Panc1 (cell line): ENCODE measurements at places on chromosomes 12 and 14. TPM values are rescaled to one million over a fixed set of nuclear protein-coding genes. Genes with fewer than 3 reads are reported as not detected.
A peak's percentile ranks its signal among the peaks of the same experiment; 100 is the strongest.

GRCh38 chr12:92504594-92504981 lies 198.2 kb upstream of the PLEKHG7 start:
- no peaks in the 10 kb centered on the region for H3K36me3 ChIP-seq
- H3K4me1 ChIP-seq, result no peaks in the 10 kb centered on the region
- H3K27me3 ChIP-seq, result no peaks in the 10 kb centered on the region

GRCh38 chr12:129827866-129828384 lies 75.9 kb downstream of the TMEM132D start:
- H3K27ac ChIP-seq, result no peak overlapping the region
- H3K27me3 ChIP-seq, result no peaks in the 10 kb centered on the region
- H3K4me3 ChIP-seq, result no peak overlapping the region
- H3K36me3 ChIP-seq, result no peaks in the 10 kb centered on the region
- DNase-seq, result no peak
- no peaks in the 10 kb centered on the region for H3K4me1 ChIP-seq

DNA sequence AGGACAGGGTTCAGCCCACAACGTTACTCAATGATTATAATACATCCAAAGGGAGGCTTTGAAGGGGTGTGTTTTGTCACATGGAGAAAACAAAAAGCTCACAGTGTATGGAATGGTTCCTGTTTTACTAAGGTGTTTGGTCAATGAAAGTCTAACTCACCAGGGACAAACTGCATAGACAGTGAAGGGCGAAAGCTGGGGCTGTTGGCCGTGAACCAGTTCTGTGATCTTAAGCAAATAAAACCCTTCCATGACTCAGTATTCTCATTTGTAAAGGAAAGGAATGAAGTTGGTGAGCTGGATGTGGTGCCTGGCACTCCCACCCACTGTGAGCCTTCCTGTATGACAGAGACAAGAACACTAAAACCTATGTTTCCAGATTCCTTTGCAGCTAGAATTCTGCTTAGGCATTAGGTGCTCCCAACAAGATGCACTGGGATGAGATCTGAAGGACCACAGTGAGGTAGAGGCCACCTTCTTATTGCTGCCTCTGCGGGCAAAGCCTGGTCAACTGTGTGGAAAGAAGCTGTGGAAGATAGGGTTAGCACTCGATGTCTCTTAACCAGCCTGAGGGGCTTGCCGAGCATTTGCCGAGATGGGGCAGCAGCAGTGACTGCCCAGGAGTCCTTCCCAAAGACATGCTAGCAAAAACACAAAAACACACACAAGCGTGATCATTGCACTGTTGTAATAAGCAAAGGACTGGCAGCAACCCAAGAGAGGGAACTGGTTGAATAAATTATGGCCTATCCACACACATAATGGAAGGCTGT lies 48.5 kb downstream of the VCPKMT start:
- no peaks in the 10 kb centered on the region for H3K36me3 ChIP-seq
- H3K27ac ChIP-seq, result peak overlapping the region; percentile 12; the same call in 1 of the 2 replicates
- no peak for DNase-seq
- peaks cover 2% of the 10 kb centered on the region; the same call in 1 of the 2 replicates for H3K4me1 ChIP-seq

DNA sequence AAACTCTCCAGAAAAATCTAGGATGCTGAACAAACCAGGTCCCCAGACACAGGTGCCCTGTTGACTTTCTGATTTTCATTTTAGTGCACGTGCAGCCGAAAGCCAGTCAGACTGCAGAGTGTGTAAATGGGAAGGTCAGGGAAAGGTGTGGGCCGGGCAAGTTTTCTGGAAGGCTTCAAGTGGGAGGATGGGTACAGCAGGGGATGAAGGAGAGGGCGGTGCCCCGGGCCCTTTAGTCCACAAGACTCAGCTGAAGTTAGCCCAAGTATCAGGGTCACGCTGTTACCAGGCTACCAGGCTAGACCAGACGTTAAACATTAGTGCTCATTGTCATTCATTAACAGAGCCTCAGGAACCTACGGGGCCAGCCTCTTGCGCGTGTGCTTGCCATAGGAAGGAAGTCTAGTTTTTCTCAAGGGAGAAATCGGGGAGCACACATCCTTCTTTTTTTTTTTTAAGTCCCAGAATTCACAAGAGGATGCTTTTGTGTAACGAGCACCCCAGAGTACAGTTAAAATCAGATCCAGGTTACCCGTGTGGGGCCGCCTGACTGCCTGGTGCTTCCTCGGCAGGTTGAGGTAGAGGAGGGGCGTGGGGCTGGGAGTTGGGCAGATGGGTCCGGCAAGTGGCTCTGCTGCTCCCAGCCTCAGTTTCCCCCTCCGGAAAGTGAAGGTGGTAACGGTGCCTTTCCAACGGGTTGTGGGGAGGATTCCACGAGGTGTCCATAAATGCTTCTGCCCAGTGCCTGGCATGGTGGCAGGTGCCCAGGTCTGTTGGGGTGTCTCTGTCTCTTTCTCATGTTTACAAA lies 19.1 kb downstream of the BCL7A start:
- no peak overlapping the region for H3K4me3 ChIP-seq
- no peaks in the 10 kb centered on the region for H3K27me3 ChIP-seq
- H3K4me1 ChIP-seq, result no peaks in the 10 kb centered on the region

DNA sequence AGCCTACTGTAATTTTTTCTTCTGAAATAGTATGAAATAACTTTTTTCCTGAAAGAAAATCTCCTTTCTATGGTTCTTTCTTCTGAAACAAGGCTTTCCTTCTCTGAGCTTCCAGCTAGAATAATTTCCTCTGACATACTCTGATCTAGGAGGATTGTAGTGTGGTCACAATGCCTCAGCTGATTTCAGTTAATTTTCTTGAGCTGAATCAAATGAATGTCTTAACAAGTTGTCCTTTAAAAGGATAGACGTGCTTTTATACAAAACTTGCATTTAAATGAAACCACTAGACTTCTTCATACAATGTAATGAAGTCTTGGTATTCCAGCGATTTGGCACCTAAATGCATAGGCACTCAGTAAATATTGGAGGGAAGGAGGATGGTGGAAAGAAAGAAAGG lies 94.4 kb downstream of the BICD1 start:
- H3K36me3 ChIP-seq, result no peaks in the 10 kb centered on the region
- no peaks in the 10 kb centered on the region for H3K4me1 ChIP-seq
- no peak overlapping the region for H3K27ac ChIP-seq
- no peaks in the 10 kb centered on the region for H3K27me3 ChIP-seq
- DNase-seq, result no peak

GRCh38 chr14:58919217-58919616 lies 269.2 kb upstream of the DAAM1 start:
- no peak for DNase-seq
- no peaks in the 10 kb centered on the region for H3K27me3 ChIP-seq
- H3K4me3 ChIP-seq, result no peak overlapping the region
- no peaks in the 10 kb centered on the region for H3K36me3 ChIP-seq
- H3K27ac ChIP-seq, result no peak overlapping the region

- H3K27me3 ChIP-seq, result no peaks in the 10 kb centered on the region
- peak overlapping the region; percentile 81 for H3K27ac ChIP-seq
- peak; percentile 27 for DNase-seq
- peak overlapping the region; percentile 72 for H3K4me3 ChIP-seq
Observed at GRCh38 chr12:31591380-31591901, 505 bp upstream of the DENND5B start.

GRCh38 chr12:57604454-57604991 lies at the start of gene DTX3:
TSS of gene DTX3 (plus strand) at chr12:57604824. CDS start at chr12:57606518, 1,694 bp downstream.
- H3K27me3 ChIP-seq, result no peaks in the 10 kb centered on the region
- 0 out of 2 replicates have a peak, but pooled peaks cover 3% of the 10 kb centered on the region for H3K36me3 ChIP-seq
- peak within 1 kb of the TSS; percentile 85 for H3K27ac ChIP-seq
- H3K4me1 ChIP-seq, result peaks cover 14% of the 10 kb centered on the region

ESPL1 gene
- total RNA-seq, result 54.6 TPM

MRPL52 gene
- 89.5 TPM for total RNA-seq

CACNB3 gene
- total RNA-seq, result 40.5 TPM

DNA sequence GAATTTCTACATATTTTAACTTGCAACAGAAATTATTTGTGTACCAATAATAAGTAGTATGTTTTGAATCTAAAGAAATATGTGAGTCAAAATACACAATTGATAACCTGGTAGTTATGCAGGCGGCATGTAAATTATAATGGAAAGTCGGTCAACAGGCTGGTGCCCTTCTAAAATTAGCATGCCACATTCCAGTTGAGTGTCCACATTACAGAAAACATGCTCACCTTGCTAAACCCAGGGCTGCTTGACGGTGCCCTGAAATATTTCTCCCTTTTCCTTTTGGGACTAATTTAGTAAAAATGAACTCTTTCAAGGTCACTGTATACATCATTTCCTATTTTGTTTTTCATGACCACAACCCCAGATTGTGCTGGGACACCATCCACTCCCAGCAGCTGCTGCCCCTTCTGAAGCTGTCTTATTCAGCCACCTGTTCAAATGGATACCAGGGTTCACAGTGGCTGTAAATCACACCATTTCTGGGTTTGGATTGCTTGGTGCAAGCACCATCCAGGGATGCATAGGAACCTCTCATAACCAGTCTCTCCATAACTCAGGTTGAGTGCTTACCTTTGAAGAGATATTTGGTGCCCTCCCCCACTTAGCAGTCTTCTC lies 110.6 kb downstream of the ANO6 start:
- DNase-seq, result no peak
- no peak overlapping the region for H3K27ac ChIP-seq
- H3K4me3 ChIP-seq, result no peak overlapping the region
- H3K27me3 ChIP-seq, result no peaks in the 10 kb centered on the region
- H3K4me1 ChIP-seq, result peaks cover 4% of the 10 kb centered on the region

USP5 gene
- 104 TPM for total RNA-seq

DNA sequence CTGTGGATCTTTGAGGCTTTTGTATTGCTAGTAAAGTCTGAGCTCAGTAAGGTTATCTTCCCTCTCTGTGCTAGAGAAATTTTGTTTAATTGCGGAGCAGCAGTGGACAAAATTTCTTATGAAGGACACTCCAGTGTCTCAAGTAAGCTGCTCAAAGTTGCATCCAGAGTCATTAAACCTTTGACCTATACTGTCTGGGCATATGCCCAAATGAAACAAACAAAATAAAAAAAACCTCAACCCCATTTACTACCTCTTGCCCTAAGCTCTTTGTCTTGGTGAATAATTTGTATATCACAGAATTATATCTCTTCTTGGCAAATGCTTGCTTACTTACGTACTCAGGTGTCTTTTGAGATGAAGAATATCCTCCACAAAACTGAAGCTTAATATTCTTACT lies 465.2 kb downstream of the SOX5 start:
- no peak for DNase-seq
- H3K27ac ChIP-seq, result no peak overlapping the region
- H3K27me3 ChIP-seq, result no peaks in the 10 kb centered on the region
- no peaks in the 10 kb centered on the region for H3K36me3 ChIP-seq
- no peaks in the 10 kb centered on the region for H3K4me1 ChIP-seq

GRCh38 chr14:40123816-40124215 lies 691.6 kb upstream of the FBXO33 start:
- H3K4me3 ChIP-seq, result no peak overlapping the region
- no peaks in the 10 kb centered on the region for H3K27me3 ChIP-seq
- H3K27ac ChIP-seq, result no peak overlapping the region
- DNase-seq, result no peak
